Endothelial cell (in vitro differentiated cells): ENCODE measurements at places on chromosomes 1 and 21. TPM values are rescaled to one million over a fixed set of nuclear protein-coding genes. Genes with fewer than 3 reads are reported as not detected.

Gene DMBX1
- not detected for total RNA-seq

Gene TP73
- total RNA-seq, result not detected

Gene MAN1C1
- total RNA-seq, result 29.1 TPM

Gene LCE1F
- not detected for total RNA-seq

Gene TTC24
- not detected for total RNA-seq

Gene RIPPLY3
- total RNA-seq, result 86.4 TPM

Gene ALPL
- total RNA-seq, result 11.7 TPM

Gene TDRD10
- total RNA-seq, result 27.8 TPM

Gene FCMR
- 8.4 TPM for total RNA-seq

Gene LDLRAP1
- 23.5 TPM for total RNA-seq

Gene SLAMF9
- not detected for total RNA-seq

Gene FCRL6
- total RNA-seq, result not detected

Gene BEST4
- total RNA-seq, result 0.18 TPM

Gene TNFAIP8L2
- 1.6 TPM for total RNA-seq

Gene NUAK2
- 3.6 TPM for total RNA-seq

Gene OR6N1
- not detected for total RNA-seq

Gene GLIS1
- not detected for total RNA-seq

Gene TMCO4
- total RNA-seq, result 4.1 TPM

Gene FCRL1
- not detected for total RNA-seq

Gene SPRR1A
- total RNA-seq, result not detected

Gene TBX15
- total RNA-seq, result 38.0 TPM

Gene ADAM30
- total RNA-seq, result not detected

Gene ASCL5
- not detected for total RNA-seq

Gene PSMA5
- total RNA-seq, result 84.9 TPM

Gene GSTM5
- total RNA-seq, result 27.9 TPM

Gene PTPN7
- total RNA-seq, result 1.3 TPM

Gene SPATA45
- total RNA-seq, result 0.82 TPM

Gene RFX5
- total RNA-seq, result 51.6 TPM

Gene KCNE2
- total RNA-seq, result not detected

Gene RUNX1
- total RNA-seq, result 18.7 TPM

Gene POGZ
- total RNA-seq, result 132 TPM

Gene GNAT2
- 0.26 TPM for total RNA-seq

Gene RNU1-3
- total RNA-seq, result 3,428 TPM

Gene LRRN2
- total RNA-seq, result 71.1 TPM

Gene CHRM3
- total RNA-seq, result 41.7 TPM

Gene MEX3A
- total RNA-seq, result 63.9 TPM

Gene FNDC5
- 5.5 TPM for total RNA-seq

Gene LRRC39
- total RNA-seq, result 0.64 TPM

Gene PTPRF
- total RNA-seq, result 145 TPM

Gene REN
- total RNA-seq, result not detected

Gene SLAMF6
- not detected for total RNA-seq

Gene ELAPOR1
- total RNA-seq, result 0.26 TPM

Gene SYTL1
- 1.3 TPM for total RNA-seq

Gene ESPN
- 0.36 TPM for total RNA-seq

Gene RHEX
- total RNA-seq, result not detected

Gene KCNJ15
- 0.97 TPM for total RNA-seq

Gene NSL1
- total RNA-seq, result 33.0 TPM

Gene FAM151A
- total RNA-seq, result not detected

Gene PGBD2
- 7.9 TPM for total RNA-seq
